ENCODE measurements at places on chromosomes 3 and 15.

DNA sequence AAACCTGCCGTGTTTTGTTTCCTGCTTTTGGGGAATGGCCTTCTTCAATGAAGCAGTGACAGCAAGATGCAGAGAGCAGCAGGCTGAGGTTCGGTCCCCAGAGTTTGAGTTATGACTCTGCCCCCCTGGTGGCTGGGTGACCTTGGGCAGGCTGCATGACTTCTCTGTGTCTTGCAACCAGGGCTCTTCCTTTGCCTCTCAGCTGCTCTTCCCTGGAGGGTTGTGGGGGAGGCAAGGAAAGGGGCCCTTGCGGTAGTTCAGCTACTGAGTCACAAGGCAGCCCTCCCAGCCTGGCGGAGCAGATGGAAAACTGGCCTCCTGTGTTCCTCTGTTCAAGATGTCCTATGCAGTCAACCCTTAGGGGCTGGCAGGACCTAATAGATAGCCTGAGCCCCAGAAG is 17.1 kb downstream of the CTXND1 start:
- DNase-seq, result no peak

- no peak for DNase-seq
Measured at GRCh38 chr15:73539212-73540128, 93.7 kb downstream of the NPTN start.

DNA sequence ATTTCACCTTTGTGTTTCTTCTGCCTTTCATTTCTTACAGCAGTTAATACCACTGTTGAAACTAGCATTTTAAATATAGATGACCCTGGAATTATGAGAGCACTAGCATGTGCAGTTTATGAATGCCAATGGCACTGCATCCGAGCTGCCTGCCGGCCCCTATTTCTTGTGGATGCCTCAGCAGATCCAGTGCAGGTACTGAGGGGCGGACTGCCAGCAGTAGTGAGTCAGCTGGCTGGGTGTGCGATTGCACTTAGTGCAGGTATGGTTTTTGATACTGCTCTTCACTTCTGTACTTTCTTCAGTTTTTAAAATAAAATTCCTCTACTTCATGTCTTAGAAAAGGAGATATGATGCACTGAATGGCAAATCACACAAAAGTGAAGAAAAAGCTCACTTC is 453.0 kb downstream of the DIPK2A start:
- no peak for DNase-seq

GRCh38 chr15:90960298-90961091 is 5.8 kb downstream of the RCCD1 start:
- no peak for DNase-seq

DNA sequence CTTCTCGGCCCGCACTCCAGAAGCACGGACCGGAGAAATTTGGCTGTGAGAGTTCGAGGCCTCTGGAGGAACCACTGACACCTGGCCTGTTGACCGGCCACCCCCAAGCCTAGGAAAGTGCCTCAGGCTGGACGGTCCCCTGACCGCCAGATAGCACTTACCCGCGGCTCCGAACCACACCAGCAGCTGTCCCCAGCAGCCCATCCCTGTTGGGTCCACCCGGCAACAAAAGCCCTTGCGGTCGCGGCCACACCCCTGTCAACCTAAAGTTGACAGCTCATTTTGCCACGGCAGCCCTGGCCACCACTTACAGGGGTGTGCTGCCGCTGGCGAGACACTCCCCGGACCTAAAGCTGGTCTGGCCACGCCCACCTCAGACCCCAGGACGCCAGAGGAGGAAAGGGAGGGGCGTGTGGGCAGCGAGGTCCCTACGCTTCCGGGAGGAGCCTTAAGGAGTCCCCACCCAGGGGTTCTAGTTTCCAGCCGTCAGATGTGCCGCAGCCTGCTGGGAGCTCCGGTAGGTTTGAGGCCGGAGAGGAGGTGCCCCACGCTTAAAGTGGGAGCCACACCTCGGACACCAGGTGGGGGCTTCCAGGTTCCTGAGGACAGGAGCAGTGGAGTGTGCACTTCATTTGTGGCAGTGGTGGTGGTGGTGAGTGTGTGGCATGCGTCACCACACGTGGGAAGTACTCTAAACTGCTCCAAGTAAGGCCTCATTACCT is at the start of gene LTK:
LTK (minus strand) TSS at position 322 of the 722 bp plus-strand sequence; CDS start at position 204, 118 bp downstream.
- DNase-seq, result no peak

- no peak for DNase-seq
Measured at GRCh38 chr15:95458721-95459120, 871.8 kb upstream of the NR2F2 start.

- no peak for DNase-seq
Measured at GRCh38 chr3:37228749-37229148, 54.4 kb upstream of the LRRFIP2 start.

- DNase-seq, result no peak
Measured at GRCh38 chr3:48209445-48209844, 13.8 kb upstream of the CAMP start.

- DNase-seq, result no peak
Measured at GRCh38 chr3:94440767-94441493, 378.1 kb downstream of the NSUN3 start.

- no peak for DNase-seq
Measured at GRCh38 chr3:105274536-105274935, 92.2 kb upstream of the ALCAM start.

GRCh38 chr3:177237206-177237605 is 39.9 kb upstream of the TBL1XR1 start:
- DNase-seq, result no peak

DNA sequence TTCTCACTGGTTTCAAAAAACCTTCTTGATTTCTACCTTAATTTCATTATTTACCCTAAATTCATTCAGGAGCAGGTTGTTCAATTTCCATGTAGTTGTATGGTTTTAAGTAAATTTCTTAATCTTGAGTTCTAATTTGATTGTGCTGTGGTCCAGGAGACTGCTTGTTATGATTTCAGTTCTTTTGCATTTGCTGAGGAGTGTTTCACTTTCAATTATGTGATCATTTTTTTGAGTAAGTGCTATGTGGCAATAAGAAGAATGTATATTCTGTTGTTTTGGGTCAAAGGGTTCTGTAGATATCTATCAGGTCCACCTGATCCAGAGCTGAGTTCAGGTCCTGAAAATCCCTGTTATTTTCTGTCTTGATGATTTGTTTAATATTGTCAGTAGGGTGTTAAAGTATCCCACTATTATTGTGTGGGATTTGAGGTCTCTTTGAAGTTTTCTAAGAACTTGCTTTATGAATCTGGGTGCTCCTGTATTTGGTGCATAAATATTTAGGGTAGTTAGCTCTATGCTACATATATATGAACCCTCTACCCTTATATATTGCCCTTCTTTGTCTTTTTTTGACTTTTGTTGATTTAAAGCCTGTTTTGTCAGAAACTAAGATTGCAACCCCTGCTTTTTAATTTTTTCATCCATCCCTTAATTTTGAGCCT is 158.4 kb upstream of the TPRG1 start:
- no peak for DNase-seq

DNA sequence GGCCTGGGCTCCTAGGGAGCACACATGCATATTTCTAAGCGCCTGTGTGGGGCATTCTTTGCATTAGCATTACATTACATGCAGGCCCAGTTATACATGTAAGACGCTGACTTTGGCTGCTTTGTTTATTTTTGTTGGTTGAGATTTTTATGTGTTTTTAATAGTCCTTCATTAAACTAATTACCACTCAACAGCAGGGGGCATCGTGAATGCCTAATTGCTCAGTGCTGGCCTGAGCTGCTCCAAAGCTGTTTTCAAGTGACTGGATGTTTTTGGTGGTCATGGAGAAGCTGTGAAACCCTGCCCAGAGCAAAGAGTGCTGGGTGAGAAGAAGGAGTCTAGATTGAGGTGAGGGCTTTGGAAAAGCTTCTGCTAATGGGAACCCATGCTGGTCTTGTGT is 41.5 kb downstream of the GPD1L start:
- no peak for DNase-seq

DNA sequence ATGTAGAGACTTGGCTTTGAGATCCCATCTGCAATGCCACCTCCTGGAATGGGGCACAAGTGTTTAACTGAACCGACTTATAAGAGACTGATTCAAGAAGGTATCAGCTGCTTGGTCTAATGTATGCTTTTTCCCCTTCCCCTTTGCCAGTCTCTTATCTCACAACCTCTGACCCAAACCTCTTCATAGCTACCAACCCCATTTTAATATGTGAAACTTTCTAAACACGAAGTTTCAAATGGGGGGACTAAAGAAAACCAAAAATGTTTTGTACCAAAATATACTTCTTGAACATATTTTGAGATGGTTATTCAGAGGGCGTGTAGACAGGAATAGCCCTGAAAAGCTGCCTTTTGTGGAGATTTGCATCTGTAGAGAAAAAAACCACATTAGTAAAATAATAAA is 73.1 kb downstream of the OXSM start:
- no peak for DNase-seq

- DNase-seq, result no peak
Measured at GRCh38 chr3:42202217-42202865, 63.6 kb downstream of the CCK start.

DNA sequence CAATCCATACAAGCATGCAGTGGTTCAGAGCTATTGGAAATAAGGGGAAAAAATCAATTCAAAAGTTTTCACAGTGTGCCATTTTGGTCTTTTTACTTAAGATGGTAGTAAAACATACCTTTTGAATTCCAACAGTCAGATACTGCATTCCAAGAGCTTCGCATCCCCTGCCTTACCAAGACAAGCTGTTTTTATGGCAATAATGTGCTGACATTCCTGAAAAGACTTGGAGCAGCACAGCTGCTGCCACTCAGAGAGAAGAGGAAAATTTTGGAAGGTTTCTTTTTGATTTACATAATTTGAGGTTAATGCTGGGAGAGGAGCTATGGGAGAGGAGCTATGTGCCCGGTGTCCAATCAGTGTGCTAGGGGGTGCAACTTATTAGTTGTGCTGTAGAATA is 148.3 kb downstream of the FEZF2 start:
- DNase-seq, result no peak

DNA sequence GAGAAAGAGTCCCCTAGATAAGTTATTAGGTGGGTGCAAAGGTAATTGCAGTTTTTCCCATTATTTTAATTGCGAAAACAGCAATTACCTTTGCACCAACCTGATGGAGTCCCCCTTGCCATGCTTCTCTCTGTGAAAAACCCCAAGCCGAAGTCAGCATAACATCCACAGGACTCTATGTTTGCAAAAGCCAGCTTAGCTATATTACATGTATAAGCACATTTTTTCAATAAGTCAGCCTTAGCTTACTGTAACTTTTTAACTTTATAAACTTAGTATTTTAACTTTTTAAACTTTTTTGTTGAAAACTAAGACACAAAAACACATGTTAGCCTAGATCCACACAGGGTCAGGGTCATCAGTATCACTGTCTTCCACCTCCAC is 21.4 kb upstream of the MUC20 start:
- no peak for DNase-seq

- no peak for DNase-seq
Measured at GRCh38 chr3:50478671-50479260, 24.7 kb downstream of the CACNA2D2 start.

GRCh38 chr15:83843471-83843871 is 189.5 kb downstream of the ADAMTSL3 start:
- DNase-seq, result no peak

DNA sequence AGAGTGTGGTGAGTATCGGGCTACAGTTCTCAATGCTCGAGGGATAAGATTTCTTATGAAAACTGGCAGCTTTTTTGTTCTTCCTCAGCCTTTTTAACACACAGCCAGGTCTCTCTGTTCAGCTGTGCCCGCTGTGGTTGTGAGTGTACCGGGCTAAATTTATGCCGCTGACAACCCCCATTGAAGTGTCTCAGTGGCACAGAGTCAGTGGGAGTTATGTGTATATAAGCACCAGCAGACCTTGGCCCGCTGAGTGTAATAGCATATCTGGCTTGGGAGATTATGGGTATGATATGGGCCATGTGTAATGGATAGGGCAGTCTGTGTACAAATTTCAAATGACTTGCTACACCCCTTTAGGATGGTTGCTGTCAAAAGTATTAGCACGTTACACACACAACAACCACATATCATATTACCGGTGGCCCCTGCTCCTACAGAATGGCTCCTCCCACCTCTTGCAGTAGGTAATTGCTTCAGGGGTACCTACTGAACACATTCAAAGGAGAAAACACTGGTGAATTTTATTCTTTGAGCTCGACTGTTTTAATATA is 26.9 kb upstream of the NR2F2 start:
- DNase-seq, result no peak

- no peak for DNase-seq
Measured at GRCh38 chr3:120443626-120444123, 7.1 kb downstream of the FSTL1 start.

DNA sequence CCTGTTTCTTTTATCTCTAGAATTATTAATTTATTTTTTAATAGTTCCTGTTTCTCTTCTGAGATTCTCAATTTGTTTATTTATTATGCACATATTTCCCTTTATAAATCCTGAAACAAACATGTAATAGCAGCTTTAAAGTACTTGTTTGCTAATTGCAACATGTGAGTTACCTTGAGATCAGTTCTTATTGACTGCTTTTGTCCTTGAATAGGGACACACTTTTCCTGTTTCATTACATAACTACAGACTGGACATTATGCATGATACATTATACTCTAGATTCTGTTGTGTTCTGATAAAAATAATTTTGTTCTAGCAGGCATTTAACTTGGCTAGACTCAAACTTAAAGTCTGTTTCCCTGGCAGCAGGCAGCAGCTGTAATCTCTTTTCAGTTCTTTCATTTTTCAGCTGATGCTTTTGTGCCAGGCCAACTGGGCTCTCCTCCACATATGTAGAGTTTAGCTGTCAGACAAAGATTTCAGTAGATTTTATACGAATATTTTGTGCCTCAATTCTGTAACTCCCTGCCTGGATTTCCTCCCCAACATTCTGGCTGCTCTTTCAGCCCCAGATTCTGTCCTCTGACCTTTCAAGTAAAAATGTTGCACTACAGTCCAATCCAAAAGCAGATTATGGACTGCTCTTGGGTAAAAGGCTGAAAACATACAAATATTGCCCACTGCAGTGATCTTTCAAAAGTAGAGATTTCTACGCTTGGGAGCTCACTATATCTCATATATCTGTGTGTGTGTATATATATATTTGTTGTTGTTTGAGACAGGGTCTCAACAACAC is 41.9 kb downstream of the PCOLCE2 start:
- DNase-seq, result no peak

DNA sequence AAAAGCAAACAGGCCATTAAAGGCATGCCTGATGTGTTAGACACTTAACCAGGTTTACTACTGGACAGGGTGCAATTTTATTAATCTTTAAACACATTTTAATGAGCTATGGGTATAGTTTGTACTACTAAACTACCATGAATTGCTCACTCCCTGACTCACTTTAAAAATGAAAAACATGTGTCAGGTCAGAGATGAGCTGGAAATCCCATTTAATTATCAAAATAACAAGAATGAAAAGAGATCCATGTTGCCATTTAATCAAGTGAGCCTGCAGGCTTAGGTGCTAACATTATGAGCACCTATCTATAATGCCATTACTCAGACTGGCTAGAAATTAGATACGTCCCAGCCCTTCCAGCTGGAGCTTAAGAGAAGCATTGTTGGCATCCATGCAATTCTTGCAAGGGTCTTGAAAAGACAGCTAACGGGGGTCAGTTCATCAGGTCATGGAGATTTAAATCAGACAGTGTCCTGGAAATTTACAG is 224.4 kb downstream of the THRB start:
- no peak for DNase-seq

Data from stimulated activated CD8-positive, alpha-beta memory T cell treated with anti-CD3 and anti-CD28 coated beads, Interleukin-4, amount 100 ng/mL, for 1 hour (primary cell).